H1 (cell line): ENCODE measurements at places on chromosomes 7 and 10.

GRCh38 chr7:70701991-70702390 is 430.0 kb upstream of the GALNT17 start:
- no peak for DNase-seq

- DNase-seq: no peak
Measured at GRCh38 chr7:142348100-142348499, 90.2 kb upstream of the PRSS58 start.

DNA sequence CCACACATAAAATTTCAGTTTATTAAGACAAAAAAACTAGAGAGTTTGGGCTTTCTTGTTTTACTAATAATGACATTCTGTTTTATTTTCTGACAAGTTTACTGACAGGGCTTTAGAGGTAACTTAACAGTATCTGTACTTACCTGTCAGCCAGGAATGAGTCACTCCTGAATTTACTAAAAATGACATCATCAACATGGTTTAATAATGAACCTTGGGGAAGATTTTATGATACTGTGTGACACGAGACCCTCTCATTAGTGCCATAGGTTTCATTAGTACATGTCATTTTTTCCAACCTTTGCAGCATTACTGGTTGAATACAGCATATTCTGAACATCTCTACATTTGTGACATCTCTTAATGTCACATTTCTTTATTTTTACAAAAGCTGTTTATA is 131.1 kb downstream of the KCND2 start:
- DNase-seq: no peak

DNA sequence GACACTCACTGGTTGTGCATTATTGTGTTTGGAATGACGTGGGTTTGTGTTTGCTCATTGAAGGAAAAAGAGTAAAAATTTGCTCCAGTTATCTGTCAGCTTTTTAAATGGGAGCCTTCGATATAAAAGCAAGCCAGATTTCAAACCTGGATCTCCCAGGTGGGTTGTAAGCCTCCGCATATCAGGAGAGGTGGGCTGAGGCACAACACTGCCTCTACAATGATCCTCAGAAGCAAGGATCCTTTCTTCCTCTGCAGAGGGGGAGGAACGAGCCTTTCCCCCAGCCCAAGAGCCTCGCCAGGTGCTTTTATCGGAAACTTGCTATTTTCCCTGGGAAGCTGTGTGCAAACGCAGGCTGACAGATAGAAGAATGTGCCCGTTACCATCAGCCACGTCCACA is 331.0 kb upstream of the MGMT start:
- DNase-seq: no peak

GRCh38 chr7:38220452-38220851 is 42.4 kb downstream of the STARD3NL start:
- no peak for DNase-seq

DNA sequence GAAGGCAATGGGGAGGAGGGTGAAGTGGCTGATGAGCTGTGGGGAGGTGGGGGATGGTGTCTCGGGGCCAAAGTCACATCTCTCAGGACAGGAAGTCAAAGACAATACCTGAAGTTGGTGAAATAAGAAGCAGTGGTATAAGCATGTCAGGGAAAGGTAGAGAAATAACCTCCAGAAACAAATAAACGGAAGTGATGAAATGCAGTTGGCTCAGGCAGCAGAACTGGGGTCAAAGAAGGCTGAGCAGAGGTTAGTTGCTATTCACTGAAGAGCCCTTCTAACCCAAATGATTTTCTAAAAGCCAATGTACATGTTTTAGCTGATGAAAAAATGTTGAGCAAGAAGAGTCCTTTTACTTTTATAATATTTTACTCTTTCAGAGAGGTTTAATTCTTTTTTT is 78.6 kb upstream of the ADRB1 start:
- no peak for DNase-seq

- DNase-seq: peak; percentile 41
Measured at GRCh38 chr7:99036546-99037111, 107.3 kb downstream of the SMURF1 start.

DNA sequence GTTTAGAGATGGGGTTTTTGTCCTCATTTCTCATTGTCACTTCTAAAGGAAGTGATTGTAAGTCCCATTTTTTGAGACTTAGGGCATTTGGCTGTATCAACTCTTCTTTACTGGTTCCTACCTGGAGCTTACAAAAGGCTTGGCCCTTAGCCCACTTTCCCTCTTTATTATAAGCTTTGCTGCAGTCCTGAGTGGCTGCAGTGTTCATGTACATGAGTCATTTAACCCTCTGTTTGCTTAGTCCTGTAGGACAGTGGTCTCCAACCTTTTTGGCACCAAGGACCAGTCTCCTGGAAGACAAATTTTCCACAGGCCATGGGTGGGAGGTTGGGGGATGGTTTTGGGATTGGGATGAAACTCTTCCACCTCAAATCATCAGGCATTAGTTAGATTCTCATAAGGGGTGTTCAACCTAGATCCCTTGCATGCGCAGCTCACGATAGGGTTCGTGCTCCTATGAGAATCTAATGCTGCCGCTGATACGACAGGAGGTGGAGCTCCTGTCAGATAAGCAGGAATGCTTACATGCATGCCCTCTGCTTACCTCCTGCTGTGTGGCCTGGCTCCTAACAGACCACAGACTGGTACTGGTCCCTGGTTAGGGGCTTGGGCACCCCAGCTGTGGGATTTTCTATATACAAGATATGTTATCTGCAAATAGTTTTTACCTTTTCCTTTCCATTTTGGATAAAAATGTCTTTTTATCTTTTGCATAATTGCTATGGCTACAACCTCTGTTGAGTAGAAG is 99.7 kb downstream of the CCSER2 start:
- DNase-seq: no peak

DNA sequence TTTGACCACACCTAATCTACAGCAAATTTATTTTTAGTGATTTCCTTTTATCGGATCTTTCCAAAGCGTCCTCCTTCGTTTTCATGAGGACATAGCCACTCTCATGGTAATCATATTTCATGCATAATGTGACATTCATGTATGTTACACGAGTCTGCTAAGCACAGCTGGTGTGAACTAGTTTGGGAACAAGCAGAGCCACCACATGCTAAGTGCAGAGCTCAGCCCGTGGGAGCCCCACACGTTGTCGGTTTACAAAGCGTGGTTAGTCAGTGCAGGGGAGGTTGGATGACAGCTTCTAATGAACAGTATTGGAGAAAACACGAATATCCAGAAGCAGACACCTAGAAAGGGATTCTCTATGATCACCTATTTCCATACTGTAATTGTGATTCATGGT is 78.4 kb upstream of the GJD4 start:
- no peak for DNase-seq

- no peak for DNase-seq
Measured at GRCh38 chr7:27073076-27073475, 22.7 kb downstream of the HOXA1 start.

DNA sequence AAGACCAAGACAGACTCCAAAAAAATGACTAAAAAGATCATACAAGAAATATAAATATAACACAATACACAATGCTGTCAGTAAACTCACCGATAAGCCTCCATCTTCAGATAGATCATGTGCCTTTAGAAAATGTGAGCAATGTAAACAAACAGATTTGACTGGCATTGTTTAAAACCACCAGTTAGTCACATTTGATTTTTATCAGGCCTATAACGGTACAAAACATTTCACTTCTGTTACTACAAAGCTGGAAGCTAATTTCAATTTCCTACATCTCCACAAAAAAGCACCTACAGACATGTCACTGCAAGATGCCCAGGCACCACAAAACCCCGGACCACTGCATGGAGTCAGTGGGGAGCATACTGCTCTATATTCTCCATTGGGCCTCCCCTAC is 18.9 kb downstream of the SGMS1 start:
- no peak for DNase-seq

DNA sequence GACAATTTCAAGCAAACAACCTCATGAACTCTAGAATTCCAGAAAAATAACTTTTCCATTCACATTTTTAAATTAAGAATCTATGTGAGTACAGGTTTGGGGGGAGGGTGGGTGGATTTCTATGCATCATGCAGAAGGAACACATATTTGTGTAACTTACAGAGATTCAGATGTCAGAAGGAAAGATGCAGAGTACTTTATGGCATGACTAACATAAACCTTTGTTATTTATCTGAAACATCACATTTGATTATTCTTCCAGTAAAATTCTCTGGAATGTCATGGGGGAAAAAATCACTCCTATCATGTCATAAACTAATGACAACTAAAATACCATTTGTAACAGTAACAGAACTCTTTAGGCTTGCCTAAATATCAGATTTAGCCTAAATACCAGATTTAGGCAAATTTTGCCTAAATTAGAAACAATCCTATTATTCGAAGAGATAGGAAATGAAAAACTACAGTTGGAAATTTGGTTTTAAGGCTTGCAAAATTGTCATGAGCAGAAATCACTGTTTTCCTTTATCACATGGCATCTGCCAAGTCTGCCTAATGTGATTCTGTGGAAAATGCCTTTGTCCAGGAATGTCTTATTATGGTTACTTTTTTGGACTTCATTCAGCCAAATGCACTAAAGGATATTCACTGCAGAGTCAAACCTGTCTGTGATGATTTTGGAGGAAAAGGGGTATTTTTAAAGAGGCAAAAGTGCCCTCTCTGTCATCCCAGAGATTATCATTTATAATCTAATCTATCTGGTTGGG is 527.7 kb upstream of the CELF2 start:
- no peak for DNase-seq

DNA sequence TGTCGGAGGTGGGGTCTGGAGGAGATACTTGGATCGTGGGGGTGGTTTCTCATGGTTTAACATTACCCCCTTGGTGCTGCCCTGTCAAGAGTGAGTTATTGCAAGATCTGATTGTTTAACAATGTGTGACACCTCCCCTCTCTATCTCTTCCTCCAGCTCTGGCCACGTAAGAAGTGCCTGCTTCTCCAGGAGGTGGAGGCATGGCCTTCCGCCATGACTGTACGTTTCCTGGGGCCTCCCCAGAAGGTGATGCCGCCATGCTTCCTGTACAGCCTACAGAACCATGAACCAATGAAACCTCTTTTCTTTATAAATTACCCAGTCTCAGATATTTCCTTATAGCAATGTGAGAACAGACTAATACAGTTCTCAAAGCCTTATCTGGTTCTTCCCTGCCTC is 547.0 kb downstream of the CALN1 start:
- DNase-seq: no peak

- DNase-seq: no peak
Measured at GRCh38 chr10:52814506-52814905, 41.9 kb upstream of the MBL2 start.

GRCh38 chr7:136074843-136075242 is 97.7 kb upstream of the MTPN start:
- no peak for DNase-seq

GRCh38 chr10:33803248-33803647 is 468.8 kb upstream of the NRP1 start:
- no peak for DNase-seq
